ENCODE measurements at places on chromosomes 1 and 21. TPM values are rescaled to one million over a fixed set of nuclear protein-coding genes. Genes with fewer than 3 reads are reported as not detected.

DNA sequence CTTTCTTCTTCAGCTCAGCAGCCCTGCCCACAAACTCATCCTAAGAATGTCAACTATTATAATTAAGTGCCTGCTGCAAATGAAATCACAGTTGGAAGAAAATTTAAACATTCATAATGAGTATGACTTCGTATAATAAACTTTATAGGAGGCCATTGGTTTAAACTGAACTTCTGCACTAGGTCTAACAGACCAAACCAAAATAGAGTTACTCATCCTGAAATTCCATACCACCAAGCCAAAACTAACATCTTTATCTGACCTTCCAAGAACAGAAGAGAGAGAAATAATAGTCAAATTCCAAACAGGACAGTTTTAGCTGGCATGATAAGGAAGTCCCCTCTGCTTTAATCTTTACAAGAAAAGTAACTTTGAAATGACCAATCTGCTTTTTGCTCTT lies 472.4 kb upstream of the PRMT6 start:
- DNase-seq, result no peak

DNA sequence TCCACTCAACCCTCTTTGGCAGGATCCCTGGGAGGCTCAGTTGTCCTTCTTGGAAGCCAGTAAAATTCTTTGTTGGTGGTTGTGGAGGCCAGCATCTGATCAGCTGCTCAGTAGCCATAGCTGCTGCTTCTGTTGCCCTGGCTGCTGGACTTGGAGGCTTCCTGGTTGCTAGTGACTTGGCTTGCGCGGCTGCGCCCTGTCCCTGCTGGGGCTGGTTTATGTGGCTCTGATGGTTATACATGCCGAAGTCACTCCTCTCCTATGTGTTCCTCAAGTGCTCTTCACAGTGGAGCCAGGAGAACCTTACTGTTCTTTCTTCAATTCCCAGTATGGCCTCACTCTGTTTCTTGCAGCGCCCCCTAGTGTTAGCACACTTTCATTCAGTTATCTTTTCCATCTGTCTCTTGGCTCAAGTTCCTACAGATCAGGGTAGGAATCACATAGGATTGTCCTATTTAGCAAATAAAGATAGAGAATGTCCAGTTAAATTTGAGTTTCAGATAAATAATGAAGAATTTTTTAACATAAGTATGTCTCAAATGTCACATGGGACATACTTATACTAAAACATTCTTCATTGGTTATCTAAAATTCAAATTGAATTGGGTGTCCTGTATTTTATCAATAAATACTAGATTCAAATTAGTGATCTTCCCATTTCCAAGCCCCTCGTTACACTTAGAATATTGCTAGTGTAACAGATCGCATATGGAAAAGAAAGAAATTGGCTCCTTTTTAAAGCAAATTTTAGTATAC lies 176.5 kb downstream of the TGFB2 start:
- DNase-seq, result peak; percentile 38

- no peak for DNase-seq
Measured at GRCh38 chr1:66400660-66401059, 133.3 kb upstream of the SGIP1 start.

The KIF21B gene
- total RNA-seq, result 0.76 TPM

The CXADR gene
- 22.5 TPM for total RNA-seq
